Right lobe of liver (tissue), 6 donors: ENCODE measurements at places on chromosomes 7 and 10. TPM values are rescaled to one million over a fixed set of nuclear protein-coding genes. Genes with fewer than 3 reads are reported as not detected.

The ZDHHC4 gene
- total RNA-seq = 37.9 TPM

The GLI3 gene
- total RNA-seq = 0.95 TPM

The NIPSNAP2 gene
- total RNA-seq = 14.8 TPM

The RBP3 gene
- not detected for total RNA-seq

The FAM25A gene
- total RNA-seq = not detected

The POU6F2 gene
- 0.12 TPM for total RNA-seq

The LRRTM3 gene
- total RNA-seq = not detected

The UBTD1 gene
- 5.4 TPM for total RNA-seq

The OR2A5 gene
- total RNA-seq = not detected

The FAM180A gene
- 5.7 TPM for total RNA-seq

The TMEM106B gene
- total RNA-seq = 64.5 TPM

The DPP6 gene
- not detected for total RNA-seq

The WDFY4 gene
- total RNA-seq = 1.8 TPM

The H2BK1 gene
- not detected for total RNA-seq

The ITIH5 gene
- 0.50 TPM for total RNA-seq

The TACR2 gene
- total RNA-seq = not detected

- no peak for DNase-seq
These were observed 26.6 kb downstream of the PLAU start for GRCh38 chr10:73937333-73938043.

DNA sequence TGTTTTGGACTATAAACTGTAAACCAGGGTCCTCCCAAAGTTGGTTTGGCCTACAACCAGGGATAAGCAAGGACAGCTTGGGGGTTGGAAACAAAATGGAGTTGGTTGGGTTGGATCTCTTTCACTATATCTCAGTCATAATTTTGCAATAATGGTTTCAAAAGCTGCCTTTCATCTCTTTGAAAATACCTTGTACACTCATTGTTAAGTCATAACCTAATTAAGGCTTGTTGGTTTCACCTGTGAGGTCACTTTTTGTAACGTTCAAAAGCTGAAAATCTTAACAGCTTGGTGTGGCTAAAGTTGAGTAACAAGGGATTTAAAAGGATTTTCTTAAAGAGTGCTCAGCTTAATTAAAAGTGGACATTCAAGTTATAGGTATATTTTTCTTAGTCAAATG lies 476.1 kb downstream of the IPMK start:
- DNase-seq = no peak

GRCh38 chr7:107614425-107614824 lies 34.4 kb downstream of the BCAP29 start:
- no peak for DNase-seq

DNA sequence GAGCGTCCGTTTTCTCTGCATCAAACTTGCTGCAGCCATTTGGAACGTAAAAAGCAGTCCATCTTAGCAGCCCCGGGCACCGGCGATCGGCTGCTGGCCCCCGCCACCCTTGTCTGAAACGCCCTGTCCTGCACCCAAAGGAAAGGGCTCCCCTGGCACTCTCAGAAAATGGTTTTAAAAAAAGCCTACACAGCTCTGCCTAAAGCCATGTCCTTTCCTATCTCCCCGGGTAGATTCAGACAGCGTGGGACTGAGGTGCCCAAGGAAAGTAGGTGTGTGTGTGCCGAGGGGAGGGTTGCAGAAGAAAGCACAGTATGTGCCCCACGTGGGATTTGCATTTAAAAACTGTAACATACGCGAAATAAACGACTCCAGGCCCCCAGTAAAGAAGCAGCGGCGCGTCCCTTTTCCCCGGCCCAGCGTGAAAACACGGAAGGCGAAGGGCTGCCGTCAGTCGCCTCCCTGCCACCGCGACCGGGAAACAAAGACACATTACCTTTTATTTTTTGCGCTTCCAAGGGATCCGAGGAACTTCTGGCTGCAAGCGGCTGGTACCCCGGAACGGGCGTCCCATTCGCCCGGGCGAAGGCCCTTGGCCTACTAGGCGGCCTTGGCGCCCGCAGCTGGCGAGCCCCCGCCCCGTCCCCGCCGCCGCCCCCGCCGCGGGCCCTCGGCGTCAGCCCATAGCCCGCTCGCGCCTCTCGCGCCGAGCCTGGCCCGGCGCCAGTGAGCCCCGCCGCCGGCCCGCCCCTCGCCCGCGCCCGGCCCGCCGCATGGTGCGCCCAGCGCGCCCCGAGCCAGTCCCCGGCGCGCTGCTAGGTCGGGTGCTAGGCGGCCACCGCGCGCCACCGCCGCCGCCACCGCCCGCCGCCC lies 304.6 kb downstream of the PRPF18 start:
- DNase-seq = no peak

DNA sequence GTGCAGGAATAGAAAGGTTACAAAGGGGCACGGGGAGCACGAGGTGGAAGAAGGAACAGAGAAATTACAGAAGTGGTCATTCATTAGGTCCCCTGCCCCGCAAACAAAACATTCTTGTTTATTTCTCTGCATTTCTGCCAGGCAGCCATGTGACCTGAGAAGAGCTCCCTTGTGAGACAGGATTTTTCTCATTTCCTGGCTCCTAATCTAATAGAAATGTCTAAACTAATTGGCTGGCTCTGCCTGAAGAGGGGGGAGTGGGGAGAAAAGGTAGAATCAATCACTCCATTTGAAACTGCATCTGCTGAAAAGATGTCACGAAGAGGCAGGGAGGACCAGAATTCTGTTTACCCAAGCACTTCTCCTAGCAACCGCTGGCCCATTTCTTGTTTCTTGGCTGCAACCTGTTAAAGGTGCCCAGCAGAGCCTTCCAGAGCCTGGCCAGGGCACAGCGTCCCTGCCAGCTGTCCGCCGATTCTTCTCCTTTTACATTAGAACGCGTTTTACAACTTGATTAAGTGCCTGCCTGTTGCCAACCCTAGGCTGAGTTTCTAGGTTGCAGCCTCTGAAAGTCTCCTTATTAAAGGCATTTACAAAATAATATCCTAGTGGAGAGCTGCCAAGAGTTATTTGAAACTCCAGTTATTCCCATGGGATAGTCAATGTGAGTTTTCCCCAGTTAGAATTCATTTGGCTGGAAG lies 1227.6 kb downstream of the TYW1 start:
- DNase-seq = no peak

DNA sequence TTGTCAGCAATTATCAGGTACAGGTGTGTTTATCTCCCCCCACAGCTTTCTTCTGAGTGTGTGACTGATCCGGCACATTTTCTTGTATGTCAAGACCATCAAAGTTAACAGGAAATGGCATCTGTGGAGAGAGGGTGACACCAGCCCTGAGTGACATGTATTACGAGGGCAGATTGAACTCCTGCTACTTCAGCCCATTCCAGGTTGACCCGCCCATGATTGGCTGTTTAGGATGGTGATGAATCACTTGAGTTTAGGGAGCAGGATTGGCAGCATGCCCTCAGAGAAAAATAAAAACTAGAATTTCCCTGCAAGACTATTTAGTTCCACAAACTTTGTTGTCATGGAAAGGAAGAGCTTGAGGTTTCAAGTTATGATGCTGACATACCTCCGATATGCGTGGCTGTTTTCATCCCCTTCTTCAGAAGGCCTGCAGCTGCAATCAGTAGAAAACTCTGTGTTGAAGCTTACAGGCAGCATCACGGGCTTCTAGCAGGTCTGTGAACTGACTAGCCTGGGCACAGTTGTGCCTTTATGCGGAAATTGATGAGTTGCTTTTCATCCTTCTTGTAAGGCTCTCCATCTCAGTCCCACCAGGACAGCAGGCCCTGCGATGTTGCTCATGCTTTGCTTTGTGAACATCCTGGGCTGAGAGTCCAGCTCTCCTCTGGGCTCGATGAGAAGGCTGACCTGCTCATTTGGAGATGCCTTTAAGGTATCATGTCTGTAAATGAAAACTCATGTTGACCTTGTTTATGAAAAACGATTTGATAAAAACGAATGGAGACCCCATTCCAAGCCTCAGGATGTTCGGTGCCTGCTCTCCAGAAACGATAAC lies 8.0 kb upstream of the CELF2 start:
- DNase-seq = no peak

DNA sequence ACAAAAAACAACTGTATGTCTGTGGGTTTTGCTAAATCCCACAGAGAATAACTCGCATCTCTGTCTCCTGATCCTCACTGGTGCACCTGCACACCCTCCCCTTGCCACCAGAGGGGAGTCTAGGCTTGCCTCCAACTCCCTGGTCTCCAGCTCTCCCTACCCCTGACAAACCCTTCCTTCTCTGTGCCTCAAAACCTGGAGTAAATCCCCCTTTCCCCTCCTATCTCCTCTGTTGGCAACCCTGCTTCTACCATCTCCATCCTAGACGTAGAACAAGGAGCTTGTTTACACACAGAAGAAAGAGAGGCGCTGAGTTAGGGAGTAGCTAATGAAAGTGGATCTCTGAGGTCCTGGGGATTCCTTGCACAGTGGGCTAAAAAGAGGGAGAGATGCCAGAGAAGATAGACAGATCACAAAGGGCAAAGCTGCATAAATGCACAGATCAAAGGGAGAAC lies 6.0 kb downstream of the MBLAC1 start:
- peak; percentile 68 for DNase-seq

DNA sequence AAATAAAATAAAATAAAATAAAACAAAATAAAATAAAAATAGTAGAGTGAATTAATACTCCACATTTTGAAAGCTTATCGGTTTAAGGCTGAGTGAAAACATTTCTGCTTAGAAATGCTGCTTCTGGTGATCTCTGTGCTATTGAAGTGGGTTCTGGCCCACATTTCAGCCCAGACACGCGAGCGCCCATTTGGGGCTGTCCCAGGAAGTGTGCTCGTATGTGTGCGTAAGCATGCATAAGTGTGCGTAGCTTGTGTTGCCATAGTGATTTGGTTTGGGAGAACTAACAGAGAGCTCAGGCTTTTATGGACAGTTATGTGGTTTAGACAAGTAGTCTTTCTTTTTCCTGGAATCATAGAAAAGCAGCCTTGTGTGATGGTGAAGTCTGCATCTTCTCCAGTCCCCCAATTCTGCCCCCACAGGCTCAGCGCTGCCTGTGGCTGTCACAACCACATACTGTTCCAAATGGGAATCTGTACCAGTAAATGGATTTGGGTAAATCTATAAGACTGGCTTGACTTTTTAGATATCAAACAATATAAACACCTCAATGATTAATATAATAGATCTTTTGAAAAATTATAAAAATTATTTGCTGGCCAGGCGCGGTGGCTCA lies 29.8 kb upstream of the PURB start:
- DNase-seq = no peak

DNA sequence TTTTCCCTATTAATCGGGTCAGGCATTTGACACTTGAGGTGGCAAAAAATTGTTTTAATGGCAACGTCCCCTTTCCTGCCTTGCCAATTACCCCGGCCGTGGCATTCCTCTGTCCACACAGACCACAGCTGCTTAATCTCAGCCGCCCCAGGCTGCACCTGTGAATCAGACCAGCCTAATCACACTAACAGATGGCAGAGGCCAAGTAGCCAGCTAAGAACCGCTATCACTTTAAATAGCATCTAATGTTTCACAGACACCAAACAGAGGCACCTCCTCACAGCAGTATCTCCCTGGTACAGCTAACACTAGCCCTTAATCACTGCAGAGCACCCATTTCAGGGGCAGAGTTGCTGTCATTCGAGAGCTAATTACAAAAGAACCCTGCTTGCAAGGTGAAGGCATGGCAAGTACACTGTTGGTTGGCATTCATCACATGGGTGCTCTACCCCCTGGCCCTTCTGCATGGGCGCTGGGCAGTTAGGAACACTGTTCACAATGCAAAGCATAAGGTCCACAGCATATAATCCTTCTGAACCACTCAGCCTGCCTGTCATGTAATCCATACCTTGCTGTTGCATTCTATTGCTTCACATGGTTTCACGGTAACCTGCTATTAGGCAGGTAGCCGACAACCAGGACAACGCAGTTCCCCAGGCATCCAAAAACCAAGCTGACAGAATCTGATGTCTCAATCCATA lies 38.8 kb downstream of the FGFR2 start:
- DNase-seq = no peak

GRCh38 chr7:41437257-41438196 lies 265.4 kb downstream of the INHBA start:
- DNase-seq = peak; percentile 70

DNA sequence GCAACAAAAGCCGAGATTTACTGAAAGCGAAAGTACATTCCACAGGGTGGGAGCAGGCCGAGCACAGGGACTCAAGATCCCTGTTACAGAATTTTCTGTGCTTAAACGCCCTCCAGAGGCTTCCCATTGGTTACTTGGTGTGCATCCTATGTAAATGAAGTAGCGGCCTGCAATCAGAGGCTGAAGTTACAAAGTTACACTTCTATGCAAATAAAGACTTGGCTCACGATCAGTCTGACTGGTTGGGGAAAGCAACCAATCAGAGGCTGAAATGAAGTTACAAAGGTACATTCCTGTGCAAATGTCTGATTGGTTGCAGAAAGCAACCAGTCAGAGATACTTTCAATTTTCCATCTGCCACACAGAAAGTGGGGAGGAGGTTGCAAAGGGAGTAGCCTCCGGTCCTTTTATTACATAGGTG lies 4.1 kb downstream of the ACBD7 start:
- no peak for DNase-seq

DNA sequence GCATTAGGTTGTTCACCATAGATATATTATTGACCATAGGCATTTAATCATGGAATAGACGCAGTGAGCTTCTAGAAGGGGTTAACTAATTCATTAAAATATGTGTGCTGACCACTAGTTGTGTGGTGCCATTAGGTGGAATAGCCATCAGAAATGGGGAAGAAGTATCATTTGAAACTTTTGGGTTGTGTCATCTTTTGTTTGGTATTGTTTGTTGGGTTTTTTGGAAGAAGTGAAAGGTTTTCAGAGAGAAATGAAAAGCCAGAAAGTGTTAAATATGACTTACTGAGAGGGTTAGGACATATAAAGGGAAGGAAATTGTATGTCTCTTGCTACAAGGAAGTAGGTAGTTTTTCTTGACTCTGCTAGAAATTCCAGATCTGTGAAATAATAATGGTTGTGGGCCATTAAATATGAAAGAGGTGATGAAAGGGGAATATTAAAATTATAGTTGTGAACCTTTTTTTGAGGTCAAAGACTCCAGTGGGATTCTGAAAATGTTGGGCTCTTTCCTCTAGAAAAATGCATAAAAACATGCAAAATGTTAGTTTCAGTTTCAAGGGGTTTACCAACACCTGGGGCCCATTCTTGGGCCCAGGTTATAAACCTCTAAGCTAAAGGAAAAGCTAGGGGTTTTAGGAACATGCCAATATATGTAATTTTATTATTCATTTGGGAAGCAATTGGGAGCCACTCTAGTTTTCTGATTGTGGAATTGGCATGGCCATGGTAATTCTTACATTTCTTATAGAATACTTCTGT lies 348.5 kb downstream of the BBS9 start:
- no peak for DNase-seq

- no peak for DNase-seq
These were observed 1.0 kb downstream of the PFKP start for GRCh38 chr10:3068201-3068967.
